ENCODE measurements at places on chromosomes 1 and 21. TPM values are rescaled to one million over a fixed set of nuclear protein-coding genes. Genes with fewer than 3 reads are reported as not detected.
A peak's percentile ranks its signal among the peaks of the same experiment; 100 is the strongest.

GRCh38 chr1:176567190-176567794 is 104.3 kb downstream of the PAPPA2 start:
- no peak for DNase-seq

- DNase-seq, result no peak
Measured at GRCh38 chr1:179767177-179767581, 24.1 kb downstream of the FAM163A start.

DNA sequence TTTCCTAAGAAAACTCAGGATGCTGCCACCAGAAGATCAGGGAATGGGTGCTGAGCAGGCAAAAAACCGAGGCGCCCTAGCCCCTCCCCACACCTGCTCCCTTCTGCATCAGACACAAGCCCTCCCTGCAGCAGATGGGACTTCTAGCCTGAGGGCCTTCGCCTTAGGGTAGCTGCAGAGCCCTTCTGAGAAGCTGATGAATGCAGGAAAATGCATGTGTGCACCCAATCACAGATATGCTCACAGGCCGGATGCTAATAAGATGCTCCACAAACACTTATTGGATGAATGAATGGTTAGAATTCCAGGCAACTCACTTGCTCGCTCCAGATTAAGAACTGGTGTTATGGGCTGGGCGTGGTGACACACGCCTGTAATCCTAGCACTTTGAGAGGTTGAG is 6.8 kb upstream of the C1orf210 start:
- no peak for DNase-seq

GRCh38 chr21:33432496-33432895 is 29.3 kb downstream of the IFNGR2 start:
- no peak for DNase-seq

DNA sequence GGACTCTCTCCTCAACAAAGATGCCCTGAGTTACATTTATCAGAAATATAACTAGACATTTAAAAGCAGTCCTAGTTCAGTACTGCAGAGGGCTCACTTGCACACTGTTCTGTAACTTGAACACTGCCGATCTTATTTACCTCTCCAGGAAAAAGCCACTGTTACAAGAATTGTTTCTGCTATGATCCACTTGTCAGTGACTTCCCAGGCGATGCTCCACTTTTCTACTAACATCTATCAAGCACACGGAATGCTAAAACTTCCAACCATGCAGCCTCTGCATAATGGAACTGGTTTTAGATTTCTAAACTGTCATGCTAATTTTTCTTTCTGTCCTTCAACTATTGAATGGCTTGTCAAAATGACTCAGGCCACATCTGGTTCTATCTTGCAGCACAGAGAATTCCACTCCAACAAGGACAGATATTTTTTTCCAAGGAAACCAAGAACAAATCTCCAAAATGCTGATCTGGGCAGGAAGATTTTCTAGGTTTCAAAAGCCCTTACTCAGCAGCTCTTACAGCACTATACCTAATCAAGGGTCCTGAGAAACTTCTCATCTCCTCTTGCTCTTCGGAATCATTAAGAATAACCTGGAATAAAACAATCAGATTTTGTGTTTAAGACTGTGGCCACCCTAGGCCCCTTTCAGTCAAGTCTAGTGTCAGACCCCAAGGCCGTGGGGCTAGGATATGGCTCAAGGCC is 9.9 kb downstream of the SEC16B start:
- DNase-seq, result no peak

GRCh38 chr1:200258447-200259375 is 151.1 kb downstream of the ZNF281 start:
- no peak for DNase-seq

DNA sequence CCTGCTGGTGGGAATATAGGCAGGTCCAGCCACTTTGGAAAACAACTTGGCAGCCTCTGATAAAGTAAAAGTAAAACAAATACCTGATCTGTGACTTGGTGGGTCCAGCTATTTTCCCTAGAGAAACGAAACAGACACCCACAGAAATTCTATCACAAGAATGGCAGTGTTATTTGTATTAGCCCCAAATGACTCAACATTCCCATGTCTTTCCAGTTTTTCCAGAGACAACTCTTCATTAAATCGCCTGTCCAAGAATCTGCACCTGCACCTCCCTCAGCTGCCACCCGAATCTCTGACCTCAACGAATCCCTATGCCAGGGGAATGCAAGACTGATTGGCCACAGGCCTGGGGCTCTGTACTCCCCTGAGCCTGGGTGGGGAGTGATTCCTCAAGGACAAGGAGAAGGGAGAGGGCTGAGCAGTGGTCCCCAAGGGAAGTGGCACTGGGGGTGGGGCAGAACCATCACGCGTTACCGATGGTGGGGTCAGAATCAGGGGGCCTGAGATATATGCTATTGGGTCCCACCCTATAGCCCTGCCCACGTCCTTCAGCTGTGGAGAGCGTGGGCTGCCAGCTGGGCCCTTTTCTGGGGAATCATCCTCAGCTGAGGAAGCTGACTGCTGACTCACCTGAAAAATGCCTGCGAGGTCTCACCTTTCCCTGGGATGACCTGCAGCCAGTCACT is 553.0 kb downstream of the PTPRU start:
- DNase-seq, result no peak

GRCh38 chr1:183633676-183634343 is 1.8 kb downstream of the ARPC5 start:
- DNase-seq, result no peak

- DNase-seq, result no peak
Measured at GRCh38 chr1:203103829-203104495, 18.1 kb upstream of the MYOG start.

- no peak for DNase-seq
Measured at GRCh38 chr21:32728456-32728839, 635 bp upstream of the SYNJ1 start.

DNA sequence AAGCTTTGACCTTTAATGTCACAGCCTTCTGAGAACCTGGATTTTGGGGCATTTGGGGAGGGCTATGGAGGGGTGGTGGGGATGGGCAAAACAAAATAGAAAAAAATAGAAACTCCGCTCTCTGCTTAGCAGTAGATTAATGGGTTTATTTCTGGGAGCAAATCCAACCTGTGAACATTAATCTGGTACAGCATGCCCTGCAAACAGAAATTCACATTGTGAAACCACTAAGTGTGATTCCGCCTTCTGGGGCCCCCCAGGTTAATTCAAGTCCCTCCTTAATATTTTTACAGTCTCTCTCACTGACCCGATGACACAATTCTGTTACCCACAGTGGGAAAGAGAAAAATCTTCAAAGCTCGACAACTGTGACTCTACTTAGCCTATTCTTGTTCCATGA is 76.4 kb downstream of the TIAM1 start:
- no peak for DNase-seq

- peak; percentile 10 for DNase-seq
Measured at GRCh38 chr1:43004587-43005459, 46.2 kb upstream of the SLC2A1 start.

GRCh38 chr1:58978096-58978495 is 194.2 kb upstream of the JUN start:
- DNase-seq, result no peak

- DNase-seq, result no peak
Measured at GRCh38 chr21:41367945-41368734, 6.3 kb downstream of the MX2 start.

DNA sequence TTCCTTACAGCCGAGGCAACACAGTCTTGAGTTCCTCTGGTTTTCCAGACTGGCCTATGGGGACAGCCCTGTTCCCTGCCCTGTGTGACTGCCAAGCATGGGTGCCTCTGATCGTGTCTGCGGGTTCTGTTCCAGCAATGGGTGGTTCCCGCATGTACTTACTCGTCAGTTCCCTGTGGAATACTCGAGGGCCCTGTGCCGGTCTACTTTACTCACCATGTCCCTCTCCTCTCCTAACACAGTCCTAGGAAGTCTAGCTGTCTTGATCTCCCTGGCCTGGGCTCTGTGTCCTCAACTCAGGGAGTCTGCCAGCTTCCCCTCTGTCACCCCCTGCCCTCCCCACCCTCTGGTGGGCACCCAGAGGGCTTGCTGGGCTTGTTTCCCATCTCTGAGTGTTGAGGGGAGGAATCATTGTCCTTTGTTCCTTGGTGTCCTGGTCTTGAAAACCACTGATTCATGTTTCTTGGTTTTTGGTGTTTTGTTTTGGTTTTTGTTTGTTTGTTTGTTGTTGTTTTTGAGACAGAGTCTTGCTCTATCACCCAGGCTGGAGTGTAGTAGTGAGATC is 36.0 kb downstream of the TRAPPC10 start:
- no peak for DNase-seq

DNA sequence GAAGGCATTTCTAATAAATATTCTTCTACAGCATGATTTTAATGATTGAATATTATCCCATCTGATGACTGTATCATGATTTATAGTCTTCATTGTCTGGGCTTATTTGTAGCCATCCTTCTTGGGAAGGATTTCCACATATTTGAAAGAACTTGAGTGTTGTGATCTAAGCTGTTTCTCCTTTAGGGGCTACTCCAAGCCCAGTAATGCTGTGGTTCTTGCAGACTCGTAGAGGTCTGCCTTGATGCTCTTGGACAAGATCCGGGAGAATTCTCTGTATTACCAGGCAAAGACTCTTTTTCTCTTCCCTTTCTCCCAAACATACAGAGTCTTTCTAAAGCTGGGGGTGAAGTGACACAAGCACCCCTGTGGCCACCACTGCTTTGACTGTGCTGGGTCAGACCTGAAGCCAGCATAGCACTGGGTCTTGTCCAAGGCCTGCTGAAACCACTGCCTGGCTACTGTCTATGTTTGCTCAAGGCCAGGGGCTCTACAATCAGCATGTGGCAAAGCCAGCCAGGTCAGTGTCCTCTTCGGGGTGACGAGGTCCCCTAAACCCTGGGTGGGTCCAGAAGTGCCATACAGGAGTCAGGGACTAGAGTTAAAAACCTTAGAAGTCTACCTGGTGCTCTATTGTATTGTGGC is 107.4 kb downstream of the GIPC2 start:
- no peak for DNase-seq

- DNase-seq, result no peak
Measured at GRCh38 chr1:234294109-234294817, 79.0 kb upstream of the COA6 start.

GRCh38 chr1:160978510-160978927 is 23.9 kb upstream of the ITLN2 start:
- DNase-seq, result no peak

DNA sequence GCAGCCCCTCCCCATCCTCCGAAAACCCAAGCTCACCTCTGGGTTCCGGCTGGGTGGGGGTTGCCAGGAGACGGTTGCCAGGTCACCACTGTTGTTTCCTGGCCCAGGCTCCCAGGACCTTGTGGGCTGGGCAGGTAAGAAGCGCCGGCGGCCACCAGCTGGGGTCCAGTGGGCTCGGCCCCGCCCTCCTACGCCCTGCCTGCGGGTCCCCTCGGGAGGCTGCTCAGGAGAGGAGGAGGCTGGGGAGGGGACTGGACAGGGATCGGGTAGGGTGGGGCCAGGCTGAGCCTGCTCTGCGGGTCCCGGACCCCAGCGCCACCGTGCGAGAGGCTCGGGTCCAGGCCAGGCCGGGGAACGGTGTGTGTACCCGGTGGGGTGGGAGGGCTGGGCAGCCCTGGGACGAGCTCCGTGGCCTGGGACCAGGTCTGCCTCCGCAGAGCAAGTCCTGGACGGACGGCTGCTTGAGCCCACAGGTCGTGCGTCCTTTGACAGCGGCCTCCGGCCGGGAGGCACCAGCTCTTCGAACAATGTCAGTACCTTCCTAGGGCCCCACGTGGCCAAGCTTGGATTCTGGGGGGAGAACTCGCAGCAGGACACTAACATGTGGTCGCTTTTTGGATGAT is at the start of gene TTLL10:
Gene TTLL10 (plus strand): TSS at position 88 of the 623 bp plus-strand sequence. CDS start 5,336 bp downstream, outside the sequence.
- peak; percentile 59 for DNase-seq

GRCh38 chr1:156154317-156154749 is 948 bp downstream of the SEMA4A start:
- peak; percentile 80 for DNase-seq

DNA sequence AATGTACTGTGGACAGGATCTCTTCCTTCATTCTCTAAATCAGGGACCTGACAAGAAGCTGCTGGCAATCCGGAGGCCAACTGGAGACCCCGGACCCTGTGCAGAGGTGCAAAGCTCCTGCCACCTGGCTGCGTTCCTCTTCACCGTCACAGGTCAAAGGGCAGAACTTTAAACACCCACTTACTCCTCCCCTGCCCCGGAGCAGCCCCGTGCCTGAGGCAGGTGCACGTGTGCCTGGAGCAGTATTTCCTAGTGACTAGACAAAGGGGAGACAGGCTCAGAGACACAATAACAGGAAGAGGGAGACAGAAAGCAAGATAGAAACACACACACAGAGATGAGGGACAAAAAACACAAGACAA is 6.6 kb upstream of the PIGC start:
- DNase-seq, result peak; percentile 16

DNA sequence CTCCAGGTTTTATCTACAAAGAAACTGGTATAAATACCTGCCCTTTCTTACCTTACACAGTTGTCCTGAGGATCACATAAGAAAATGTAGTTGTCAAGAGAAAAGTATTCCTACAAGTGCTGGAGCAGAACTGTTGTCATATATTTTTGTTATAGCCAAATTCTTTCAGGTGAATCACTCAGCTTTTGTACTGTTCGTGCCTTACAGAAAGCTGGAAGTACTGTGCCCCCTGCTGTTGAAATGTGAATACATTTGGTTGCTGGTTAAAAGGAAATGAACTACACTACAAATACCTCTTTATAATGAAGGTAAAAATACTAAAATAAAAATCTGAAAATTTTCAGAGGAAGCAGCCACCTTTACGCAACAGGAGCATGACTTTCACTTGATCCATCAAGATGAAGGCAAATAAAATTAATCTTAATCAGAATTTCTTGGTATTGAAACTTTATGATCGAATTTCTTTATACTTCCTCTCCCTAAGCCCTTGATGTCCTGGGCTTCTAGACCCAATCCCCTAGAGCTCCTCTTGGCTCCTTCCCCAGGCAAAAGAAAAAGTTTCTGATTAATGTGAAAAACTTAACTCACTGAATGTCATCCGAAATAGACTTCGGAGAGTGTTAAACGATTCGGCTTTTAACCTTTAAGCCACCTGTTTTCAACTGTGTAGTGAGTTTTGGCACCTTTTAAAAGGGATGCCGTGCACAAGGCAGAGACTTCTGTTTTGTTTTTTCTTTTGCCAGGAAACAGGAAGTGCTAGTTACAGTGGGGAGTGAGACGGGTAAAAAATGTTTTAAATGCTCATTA is 12.5 kb downstream of the CHML start:
- DNase-seq, result peak; percentile 36

Gene PRSS38
- total RNA-seq, result not detected

Gene MCM3AP
- total RNA-seq, result 117 TPM

Gene ADCY10
- 0.05 TPM for total RNA-seq

Gene CBR1
- 47.2 TPM for total RNA-seq

Gene OPRD1
- not detected for total RNA-seq

Gene SPRR2B
- total RNA-seq, result not detected

Gene TNFAIP8L2
- 24.2 TPM for total RNA-seq

Gene TRNP1
- 0.53 TPM for total RNA-seq

Gene ZNF670
- total RNA-seq, result 3.9 TPM

Gene RGS4
- not detected for total RNA-seq

Gene KIF26B
- not detected for total RNA-seq

Gene MAN1A2
- total RNA-seq, result 22.5 TPM

Gene CCDC28B
- total RNA-seq, result 14.8 TPM

Gene CDK11A
- total RNA-seq, result 44.5 TPM

Gene GUCA2B
- total RNA-seq, result not detected

Measured in activated CD4-positive, alpha-beta memory T cell treated with anti-CD3 and anti-CD28 coated beads for 36 hours (primary cell).